WTC11 (cell line): ENCODE measurements at places on chromosomes 3 and 15.
A peak's percentile ranks its signal among the peaks of the same experiment; 100 is the strongest.

- no peak for DNase-seq
Observed at GRCh38 chr15:29560896-29561295, 261.4 kb downstream of the TJP1 start.

DNA sequence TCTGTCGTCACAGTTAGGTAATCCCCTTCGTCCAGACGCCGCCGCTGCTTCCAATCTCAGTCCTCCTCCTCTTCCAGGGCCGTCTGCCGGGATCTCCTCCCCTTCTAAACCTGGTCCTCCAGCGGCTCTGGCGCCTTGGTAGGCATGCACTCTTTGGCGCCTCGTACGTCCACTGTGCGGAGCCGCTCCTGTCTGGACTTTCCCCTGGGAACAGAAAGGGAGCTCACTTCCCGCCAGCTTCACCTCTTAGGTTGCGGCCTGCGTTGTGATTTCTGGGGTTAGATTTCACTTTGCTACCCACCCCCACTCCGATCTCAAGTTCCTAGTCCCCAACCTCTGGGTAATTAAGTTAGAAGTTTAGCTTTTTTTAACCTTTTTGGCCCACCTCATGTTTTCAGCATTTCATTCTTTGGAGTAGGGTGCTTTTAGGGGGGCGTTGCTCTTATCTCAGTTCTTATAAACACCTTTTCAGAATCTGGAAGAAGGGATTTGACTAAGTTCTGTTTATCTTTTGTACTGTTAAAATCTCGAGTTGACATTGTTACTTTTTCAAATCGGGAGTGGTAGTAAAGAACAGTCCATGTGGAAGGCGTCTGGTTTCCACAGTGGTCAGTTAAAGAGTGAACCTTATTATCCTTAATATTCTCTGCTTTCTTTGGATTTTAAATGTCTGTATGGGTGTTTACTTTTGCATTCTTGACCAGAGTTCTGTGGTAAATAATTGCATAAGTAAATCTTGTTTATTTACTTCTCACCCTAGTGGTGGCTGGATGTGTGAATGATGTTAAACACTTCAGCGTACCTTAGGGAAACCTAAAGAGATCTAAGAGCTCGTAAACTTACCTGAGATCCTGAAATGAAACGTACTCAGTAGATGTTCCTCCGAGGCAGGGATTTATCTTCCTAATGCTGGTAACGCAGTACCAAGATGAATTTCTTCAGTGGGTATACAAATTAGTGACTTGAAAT, 611 bp downstream of the CTDSPL2 start:
- DNase-seq = peak; percentile 62

DNA sequence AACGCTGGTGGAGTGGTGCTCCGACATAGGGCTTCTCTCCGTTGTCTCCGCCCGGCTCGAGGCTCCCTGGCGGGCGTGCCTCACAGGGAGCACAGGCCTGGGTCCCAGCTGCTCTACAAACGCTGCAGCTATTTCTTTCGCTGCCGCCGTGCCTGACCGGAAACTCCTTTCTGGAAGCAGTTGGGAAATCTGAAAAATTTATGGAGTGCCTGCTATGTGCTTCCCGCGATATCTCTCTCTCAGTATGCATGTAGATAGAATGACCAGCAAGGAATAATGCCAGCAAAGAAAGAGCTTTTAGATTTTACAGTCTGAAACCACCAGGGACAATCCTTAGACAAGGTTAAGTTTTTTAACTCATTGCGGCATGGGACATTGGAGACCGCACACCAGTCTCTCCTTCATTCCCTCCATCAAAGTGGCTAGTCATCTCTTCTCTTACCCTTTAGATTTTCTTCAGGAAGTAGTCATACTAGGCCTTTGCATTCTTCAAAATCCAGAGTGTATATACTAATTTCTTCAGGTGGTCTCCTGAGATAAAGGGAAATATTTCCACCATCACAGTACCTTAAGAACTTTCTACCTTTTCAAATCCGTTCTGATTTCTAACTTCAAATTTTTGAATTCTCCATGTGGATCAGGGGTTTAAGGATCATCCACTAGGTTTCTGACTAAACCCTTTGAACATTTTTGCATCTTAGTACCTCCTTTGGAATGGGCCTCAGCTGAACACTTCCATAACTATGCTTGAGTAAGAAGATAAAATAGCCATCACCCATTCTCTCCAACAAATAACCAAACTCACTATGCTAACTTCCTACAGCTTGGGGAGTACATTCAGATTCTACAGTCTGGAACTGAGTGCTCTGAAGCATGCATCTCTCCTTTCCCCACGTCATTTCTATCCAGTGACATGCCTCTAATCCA, 1.1 kb upstream of the NPHP3 start:
- DNase-seq = no peak

DNA sequence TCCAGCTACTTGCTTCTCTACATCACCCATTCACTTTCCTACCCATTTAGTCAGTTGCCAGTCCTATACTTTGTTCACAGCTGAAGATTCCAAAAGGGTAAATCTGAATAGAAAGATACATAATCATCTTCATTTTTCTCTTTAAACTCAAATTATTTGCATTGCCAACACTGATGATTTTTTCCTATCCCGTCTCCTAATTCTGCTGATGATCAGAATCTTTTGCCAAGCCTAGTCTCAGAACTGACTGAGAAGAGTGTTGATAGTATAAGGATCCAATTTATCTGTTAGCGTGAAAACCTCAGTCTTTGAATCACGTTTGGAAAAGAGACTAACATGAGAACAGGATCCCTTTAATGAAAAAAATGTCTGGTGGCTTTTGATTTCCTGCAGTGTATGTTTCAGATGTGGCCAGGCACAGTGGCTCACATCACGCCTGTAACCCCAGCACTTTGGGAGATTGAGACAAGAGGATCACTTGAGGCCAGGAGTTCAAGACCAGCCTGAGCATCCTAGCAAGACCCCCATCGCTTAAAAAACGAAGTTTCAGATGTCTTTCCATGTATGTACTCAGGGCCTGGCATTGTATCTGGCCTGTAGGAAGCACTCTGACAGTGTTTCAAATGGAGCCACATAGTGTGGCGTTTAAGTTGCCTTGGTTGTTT, 169.4 kb downstream of the KLHL25 start:
- DNase-seq = no peak

GRCh38 chr3:116034086-116034485, 410.8 kb downstream of the GAP43 start:
- no peak for DNase-seq

DNA sequence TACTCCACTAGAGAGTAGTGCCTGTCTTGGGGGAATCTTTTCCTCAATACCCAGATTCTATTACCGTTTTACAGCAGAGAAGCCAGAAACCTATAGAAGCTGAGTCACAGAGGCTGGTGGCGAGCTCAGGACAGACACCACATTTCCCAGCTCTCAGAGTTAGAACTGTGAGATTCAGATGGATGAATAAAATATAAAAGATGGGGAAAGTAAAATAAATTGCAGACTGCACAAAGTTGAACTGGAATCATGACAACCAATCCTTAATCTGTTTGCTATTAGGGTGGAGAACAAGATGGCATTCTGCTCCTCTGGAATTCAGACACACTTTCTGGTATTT, 40.5 kb upstream of the CMSS1 start:
- no peak for DNase-seq

GRCh38 chr3:127675651-127676391, 3.1 kb downstream of the ABTB1 start:
- DNase-seq = peak; percentile 10
